ENCODE measurements at places on chromosomes 12 and 14. TPM values are rescaled to one million over a fixed set of nuclear protein-coding genes. Genes with fewer than 3 reads are reported as not detected.

- DNase-seq = no peak
These were observed 24.3 kb upstream of the PCNX1 start for GRCh38 chr14:70882776-70883492.

DNA sequence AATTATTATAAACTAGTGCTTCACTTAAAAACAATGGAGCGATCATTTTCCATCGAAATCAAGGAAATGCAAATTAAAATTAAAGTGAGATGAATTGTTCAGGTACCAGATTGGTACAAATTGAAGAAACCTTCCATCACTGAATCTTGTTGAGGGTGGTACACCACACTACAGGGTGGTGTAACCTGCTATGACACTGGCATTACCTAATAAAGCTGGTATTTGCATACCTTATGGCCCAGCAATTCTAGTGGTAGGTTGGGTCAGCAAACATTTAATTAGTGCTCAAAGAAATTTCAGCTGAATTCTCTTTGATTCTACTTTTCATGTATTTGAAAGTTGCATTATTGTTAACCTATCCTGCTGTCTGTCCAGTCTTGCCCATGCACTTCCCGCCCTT lies 9.2 kb downstream of the TIGAR start:
- no peak for DNase-seq

GRCh38 chr12:132163911-132164288 lies 19.6 kb downstream of the NOC4L start:
- DNase-seq = no peak

DNA sequence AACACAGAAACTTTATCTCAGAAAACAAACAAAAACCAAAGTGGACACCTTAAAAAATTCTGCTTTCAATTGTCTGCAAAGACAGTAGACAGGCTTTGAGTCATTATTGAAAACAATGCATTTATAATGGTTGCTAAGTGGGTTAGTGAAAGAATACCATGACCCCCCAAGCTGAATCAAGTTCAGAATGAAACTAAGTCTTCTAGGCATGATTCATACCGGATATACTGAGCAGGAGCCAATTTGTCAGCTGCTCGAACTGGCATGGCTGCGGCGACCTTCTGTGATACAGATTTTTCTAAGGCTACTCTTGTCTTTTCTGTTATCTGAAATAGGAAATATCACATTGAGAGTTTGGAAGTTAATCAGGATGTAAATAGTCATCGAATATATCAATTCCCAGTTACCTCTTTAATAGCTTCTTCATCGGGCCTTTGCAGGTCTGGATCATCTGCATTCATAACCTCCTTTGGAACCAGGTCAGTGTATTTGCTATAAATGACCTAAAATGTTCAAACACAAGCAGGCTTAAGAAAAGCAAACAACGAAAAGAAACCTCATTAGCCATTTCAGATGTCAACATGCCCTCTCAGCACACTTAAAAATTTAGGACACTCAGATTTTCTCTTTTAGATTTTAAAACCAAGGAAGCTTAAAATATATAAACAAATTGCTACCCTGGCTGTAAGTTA lies 22.3 kb downstream of the SNW1 start:
- no peak for DNase-seq

DNA sequence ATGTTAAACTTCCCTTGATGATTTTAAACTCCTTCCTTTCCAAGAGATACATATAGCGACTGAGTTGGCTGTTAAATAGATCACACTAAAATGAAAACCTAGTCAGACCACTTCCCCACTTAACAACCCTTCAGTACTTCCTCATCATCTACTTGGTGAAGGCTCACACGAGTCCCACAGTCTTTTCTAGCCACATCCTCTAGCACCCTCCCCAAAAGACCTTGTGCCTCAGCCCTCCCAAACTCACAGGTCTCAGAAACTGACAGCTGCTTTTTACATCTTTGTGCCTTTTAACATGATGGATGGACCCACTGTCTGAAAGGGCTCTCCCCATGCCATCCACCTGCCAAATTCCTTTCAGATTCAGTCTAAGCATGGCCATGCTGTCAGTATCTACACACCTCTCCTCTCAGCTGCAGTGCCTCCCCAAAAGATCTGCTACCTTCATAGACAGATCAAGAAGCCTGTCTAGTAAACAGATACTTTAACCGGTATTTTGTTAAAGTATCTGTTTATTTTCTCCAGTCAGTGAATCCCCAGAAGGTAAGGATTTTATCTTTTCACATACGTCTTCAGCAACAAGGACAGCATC lies 65.1 kb upstream of the GPHB5 start:
- DNase-seq = no peak

The PNMA1 gene
- 33.2 TPM for total RNA-seq

The KITLG gene
- total RNA-seq = 211 TPM

The IL22 gene
- not detected for total RNA-seq

DNA sequence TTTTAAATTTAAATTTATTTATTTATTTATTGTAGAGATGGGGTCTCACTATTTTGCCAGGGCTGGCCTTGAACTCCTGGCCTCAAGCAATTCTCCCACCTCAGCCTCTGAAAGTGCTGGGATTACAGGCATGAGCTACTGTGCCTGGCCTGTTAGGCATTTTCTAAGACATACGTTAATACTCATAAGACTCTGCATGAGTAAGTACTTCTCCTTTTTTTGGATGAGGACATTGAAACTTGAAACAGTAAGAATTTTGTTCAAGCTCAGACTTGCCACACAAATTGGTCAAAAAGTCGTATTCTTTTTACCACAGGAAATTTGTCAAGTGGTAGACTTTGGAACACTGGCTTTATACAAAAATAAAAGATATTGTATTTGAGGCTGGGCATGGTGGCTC lies 187.4 kb upstream of the RASSF8 start:
- no peak for DNase-seq

The EML5 gene
- total RNA-seq = 0.11 TPM

DNA sequence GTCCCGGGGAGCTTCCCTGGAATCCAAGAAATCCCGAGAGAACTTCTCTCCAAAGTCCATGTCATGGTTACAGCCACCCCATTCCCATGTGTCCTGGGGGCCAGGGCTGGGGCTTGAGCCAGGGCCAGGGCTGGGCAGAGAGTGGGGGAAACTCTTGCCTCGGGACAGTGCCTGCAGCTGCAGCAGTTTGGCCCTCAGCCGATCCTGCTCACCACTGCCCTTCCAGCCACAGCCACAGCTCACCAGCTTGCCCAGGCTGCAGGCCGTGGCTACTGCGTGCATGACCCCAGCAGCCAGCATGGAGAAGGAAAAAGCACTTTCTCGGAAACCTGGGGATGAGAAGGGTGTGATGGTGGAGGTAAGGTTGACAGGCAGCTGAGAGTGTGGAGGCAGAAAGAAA lies 3.5 kb downstream of the WNT10B start:
- DNase-seq = no peak

- DNase-seq = no peak
These were observed 44.6 kb downstream of the DLK1 start for GRCh38 chr14:100771121-100771800.

- DNase-seq = no peak
These were observed 29.1 kb downstream of the AP5M1 start for GRCh38 chr14:57297852-57298251.

The MYF6 gene
- not detected for total RNA-seq

- no peak for DNase-seq
These were observed 224.4 kb upstream of the KRR1 start for GRCh38 chr12:75735853-75736252.

GRCh38 chr12:28618171-28618570 lies 427.9 kb downstream of the CCDC91 start:
- DNase-seq = no peak

DNA sequence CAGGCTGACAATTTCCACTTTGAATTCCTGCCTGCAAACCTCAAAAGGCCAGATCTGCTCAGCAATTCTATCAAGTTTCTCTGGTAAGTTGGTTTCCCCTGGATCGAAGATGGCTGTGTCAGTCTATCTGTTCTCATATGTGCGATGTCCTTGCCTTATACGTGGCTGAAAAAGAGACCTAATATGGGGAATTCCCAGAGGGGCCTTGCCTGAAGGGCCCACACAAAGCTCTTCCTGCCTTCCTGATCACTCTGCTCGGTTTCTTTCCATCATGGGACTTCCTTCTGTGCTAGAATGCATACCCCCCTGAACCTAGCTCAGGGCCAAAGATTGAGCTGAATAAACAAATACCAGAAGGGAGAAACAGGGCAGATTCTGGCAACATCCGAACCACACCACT lies 13.2 kb downstream of the TCL1B start:
- DNase-seq = no peak

Measured in Caco-2 (cell line).